Non-pigmented ciliary epithelial cell (primary cell): ENCODE measurements at places on chromosomes 16 and 17.

DNA sequence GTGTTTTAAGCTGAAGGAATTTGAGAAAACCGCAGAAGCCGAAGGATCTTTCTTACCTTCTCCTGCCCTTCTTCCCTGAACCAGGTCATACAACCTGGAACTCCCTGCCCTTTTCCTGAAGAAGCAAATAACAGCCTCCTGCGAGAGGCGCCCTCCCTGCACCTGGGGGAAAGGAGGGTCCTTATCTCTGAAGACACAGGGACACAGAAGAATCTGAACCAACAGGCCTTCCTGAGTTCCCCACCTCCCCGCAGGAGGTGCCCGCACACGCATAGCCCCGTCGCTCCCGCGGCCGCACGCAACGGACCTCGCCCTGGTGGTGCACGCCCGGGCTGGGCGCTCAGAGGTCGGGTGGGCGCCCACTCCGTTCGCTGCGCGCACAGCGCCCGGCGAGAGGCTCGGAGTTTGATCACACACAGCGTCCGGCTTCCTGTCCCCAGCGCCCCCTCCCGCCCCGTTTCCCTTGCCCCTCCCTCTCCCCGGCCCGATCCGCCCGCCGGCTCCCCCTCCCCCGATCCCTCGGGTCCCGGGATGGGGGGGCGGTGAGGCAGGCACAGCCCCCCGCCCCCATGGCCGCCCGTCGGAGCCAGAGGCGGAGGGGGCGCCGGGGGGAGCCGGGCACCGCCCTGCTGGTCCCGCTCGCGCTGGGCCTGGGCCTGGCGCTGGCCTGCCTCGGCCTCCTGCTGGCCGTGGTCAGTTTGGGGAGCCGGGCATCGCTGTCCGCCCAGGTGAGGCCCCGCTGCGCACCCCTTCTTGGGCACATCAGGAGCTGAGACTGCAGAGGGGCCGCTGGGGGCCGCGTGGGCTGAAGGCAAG, at the start of gene TNFSF12:
Gene TNFSF12 (plus strand): TSS at position 474 of the 816 bp plus-strand sequence. CDS start 96 bp downstream, at position 570.
- DNase-seq, result no peak

GRCh38 chr16:68086336-68086841, 1.2 kb downstream of the NFATC3 start:
- no peak for DNase-seq

DNA sequence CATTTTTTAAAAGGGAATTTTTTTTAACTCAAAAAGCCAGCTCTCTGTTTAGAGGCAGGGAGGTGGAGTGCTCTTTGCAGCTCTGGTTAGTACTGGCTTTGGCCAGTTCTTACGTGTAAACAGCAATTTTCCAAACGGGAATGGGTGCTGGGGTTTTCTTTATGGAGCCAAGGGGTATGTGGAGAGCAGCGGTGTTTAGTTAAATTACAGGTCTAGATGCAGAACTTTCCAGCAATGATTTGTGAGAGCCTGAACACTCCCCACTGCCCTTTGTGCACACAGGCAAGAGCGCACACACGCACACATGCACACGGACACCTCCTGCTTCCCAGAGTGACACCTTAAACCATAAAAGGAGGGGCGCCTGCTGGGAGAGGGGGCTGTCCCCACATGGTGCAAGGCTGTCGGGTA, 140.2 kb downstream of the MSI2 start:
- DNase-seq, result no peak

DNA sequence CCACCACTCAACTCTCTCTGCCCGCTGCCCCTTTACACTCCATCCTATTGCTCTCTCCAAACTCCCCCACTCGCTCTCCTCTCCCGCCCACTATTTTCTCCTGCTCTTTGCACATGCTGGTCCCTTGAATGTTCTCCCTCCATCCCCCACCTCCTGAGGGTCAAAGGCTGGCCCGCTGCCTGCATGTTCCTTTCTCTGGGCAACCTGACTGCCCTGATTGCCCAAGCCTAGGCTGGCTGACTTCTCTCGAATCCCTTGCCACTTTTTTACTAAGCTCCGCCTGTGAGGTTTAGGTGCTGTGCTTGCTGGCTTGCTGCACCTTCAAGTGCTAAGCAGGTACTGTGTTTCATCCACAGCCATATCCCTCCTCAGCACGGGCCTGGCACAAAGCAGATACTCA, 2.7 kb downstream of the EMC8 start:
- DNase-seq, result no peak

GRCh38 chr17:39012725-39013124, 45.5 kb upstream of the FBXO47 start:
- DNase-seq, result no peak

DNA sequence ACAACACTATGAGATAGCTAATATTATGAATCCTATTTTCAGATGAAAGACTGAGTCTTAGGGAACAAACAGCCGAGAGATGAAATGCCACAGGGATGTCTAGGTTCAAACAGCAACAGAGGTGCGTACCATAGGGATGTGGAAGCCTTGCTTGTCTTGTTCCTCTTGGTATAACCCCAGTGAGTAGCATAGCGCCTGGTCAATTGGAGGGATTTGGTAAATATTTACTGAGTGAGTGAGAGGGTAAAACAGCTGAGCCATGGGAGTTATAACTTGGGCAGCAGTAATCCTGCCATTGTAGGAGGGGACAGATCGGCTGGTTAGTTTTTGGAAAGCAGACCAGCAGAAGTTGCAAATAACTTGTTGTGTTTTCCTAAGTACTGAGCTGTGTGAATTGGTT, 80.2 kb downstream of the WWOX start:
- DNase-seq, result no peak

DNA sequence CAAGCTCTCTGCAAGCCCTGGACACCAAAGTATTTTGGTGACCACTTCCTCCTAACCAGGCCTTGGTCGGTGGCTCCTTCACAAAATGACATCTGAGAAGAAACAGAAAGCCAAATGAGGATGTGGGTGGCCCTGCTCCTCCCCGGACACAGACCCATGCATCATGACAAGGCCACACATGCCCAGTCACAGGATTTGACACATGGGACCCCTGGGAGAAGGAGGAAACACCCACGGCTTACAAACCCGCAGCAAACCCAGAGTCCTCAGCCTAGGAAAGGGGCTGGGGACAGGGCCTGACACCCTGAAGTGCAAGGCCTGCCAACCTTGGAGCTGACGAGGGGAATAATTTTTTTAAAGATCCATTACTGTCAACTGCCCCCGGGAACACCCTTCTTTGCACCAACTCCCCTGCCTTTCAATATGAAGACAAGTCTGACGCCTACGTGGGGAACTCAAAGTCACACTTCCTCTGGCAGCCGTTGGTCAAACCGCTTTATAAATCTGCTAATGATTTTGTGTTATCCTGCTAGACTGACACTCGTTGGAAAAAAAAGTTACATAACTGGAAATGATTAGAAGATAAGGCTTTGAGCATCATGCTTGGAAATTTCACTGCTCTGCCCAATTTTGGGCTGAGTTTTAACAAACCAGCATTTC, 41.3 kb downstream of the GAS7 start:
- no peak for DNase-seq

GRCh38 chr17:55783684-55784245, 32.9 kb downstream of the PCTP start:
- DNase-seq, result no peak
